ENCODE measurements at places on chromosomes 2 and 18.

DNA sequence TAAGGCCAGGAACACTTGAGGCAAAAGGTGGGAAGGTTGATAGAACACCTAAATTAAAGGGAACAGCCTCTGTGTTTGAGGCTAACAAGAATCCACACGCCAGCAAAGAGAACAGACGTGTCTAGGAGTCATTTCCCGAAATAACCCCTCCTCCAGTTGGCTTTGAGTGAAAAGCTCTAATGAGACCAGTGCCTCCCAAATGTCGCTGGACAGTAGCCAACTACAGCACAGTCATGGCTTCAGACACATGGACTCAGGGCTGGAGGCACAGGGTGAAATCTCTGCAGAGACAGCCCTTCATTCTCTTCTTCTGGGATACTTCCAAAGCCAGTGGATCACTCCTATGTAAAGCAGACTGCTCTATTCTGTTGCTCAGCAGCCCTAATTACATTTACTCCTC is 49.6 kb downstream of the SOWAHC start:
- no peak for DNase-seq

GRCh38 chr2:20474757-20475566 is 28.1 kb downstream of the RHOB start:
- DNase-seq: no peak

- DNase-seq: no peak
These were observed 41.1 kb downstream of the ACVR1C start for GRCh38 chr2:157587576-157587975.

- peak; percentile 94 for DNase-seq
These were observed 19.4 kb downstream of the TOGARAM2 start for GRCh38 chr2:29000481-29000880.

DNA sequence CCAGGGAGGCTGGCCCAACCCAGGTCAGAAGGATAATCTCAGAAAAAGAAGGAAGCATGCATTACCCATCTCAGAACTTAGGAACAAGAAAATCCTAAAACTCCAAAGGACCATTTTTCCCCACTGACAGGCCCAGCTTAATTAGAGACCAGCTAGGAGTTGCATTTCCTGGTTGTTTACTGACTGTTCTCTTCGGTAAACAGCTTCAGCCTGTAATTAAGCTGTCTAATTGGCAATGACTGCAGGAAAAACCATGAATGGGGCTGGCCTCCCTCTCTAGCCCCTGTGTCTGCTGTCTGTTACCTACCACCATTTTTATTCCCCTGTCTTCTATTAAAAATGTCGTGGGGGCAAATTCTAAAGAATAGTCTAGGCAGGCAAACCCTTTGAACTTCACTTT is 146.5 kb downstream of the AGAP1 start:
- no peak for DNase-seq

- peak; percentile 78 for DNase-seq
These were observed 697 bp downstream of the ITGA4 start for GRCh38 chr2:181457741-181458425.

GRCh38 chr18:58495634-58496033 is 133.3 kb downstream of the ALPK2 start:
- DNase-seq: no peak

DNA sequence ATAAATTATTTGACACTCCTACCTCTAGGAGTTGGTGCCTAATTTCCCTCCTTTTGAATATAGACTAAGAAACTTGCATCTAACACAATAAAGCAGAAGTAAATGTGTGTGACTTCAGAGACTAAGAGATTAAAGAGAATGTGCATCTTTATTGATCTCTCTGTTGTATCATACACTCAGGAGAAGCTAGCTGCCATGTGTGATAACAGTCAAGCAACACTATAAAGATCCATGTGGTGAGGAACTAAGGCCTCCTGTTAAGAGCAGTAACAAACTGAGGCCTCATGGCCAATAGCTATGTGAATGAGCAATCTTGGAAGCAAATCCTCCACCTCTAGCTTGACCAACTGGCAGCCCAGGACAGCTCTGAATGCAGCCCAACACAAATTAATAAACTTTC is 3.4 kb downstream of the FANCL start:
- DNase-seq: peak; percentile 42

GRCh38 chr2:146931109-146931508 is 913.7 kb upstream of the ACVR2A start:
- DNase-seq: peak; percentile 5

- DNase-seq: no peak
These were observed 146.3 kb upstream of the APCDD1 start for GRCh38 chr18:10308154-10308553.

GRCh38 chr2:189501487-189501886 is 60.2 kb downstream of the WDR75 start:
- no peak for DNase-seq

DNA sequence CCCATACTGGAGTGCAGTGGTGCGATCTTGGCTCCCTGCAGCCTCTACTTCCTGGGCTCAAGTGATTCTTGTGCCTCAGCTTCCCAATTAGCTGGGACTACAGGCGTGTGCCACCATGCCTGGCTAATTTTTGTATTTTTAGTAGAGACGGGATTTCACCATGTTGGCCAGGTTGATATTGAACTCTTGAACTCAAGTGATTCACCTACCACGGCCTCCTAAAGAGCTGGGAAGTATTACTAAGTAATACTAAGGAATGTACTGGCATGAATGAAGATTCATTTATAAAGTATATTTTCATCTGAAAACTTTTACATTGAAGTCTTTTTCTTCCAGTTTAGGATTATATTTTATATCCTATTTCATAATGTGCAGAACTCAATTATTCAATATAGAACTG is 38.1 kb downstream of the NUP35 start:
- no peak for DNase-seq

DNA sequence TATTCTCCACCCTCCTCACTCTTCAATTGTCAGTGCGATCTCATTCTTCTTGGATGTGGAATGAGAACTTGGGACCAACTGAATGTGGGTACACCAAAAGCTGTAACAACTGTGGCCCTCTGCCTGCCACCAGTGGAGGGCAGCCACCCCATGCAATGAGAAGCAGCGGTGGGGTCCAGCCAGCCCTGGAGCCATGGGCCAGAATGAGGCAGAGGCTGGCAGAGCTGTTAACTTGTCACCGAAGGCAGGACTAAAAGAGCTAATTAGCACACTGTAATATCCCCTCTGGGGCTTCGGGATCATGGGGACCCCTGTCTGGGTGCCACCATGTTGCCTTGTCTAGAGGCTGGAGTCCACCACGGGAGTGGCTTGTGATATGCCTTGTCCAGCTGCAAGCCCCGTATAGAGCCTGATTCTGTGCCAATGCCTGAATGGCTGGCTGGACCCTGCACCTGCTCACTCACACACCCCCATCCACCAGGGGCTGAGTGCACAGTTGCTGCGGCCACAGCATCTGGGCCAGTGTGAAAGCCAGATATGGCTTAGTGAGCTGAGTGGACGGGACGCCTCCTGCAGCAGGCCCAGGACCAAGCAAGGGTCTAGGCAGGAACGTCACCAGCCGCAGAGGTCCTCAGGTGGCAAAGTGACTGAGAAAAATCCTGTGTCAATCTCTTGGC is 680.5 kb downstream of the DSC3 start:
- DNase-seq: no peak

GRCh38 chr2:6986301-6986911 is 69.2 kb downstream of the RNF144A start:
- no peak for DNase-seq
